ENCODE measurements at places on chromosomes 16 and 17.

GRCh38 chr17:73255671-73256181 is 6.0 kb downstream of the CPSF4L start:
- DNase-seq, result peak; percentile 76

- no peak for DNase-seq
Measured at GRCh38 chr17:76870377-76870714, 2.1 kb downstream of the MGAT5B start.

DNA sequence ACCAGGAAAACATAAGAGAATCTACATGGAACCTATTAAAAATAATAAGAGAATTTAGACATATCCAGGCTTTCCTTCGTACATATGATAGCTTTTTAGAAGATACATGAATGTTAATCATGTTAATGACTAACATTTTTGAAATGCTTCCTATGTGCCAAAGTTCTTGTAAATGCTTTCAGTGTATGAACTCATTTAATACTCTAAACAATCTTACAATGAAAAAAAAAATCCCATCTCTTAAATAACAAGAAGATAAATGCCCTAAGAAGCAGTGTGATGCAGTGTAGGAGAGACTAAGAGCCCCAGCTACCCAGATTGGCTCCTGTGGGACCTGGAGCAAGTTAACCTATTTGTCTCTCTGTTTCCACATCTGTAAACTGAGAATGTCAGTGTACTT is 220.4 kb upstream of the MYOCD start:
- no peak for DNase-seq

DNA sequence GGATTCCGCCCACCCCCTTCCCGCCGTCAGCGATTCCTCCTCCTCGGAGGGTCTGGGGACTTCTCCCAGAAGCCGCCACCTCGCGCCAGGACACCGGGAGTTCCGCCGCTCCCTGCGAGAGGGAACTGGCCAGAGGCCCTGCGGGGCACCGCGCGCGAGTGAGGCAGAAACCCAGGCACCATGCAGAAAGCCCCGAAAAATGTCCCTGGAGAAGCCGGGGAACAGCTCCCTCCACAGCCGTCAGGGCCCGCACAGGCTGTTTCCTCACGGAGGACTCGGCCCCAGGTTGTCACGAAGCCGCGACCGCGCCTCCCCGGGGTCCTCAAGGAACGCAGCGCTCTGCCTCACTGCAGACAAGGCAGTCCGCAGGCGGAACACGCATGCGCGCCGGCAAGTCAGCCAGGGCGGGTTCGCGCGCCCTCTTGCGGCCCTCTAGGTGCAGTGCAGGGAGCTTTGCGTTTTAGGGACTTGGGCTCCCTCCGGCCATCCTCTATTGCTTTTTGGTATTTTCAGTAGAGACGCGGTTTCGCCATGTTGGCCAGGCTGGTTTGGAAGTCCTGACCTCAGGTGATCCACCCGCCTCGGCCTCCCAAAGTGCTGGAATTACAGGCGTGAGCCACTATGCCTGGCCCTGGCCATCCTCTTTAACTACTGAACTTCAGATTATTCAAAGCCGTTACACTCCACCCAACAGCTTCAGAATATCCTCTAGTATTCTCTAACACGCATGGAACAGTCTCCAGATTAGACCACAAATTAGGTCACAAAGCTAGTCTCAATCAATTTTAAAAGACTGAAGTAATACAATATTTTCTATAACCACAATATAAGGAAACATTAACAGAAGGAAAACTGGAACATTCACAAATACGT is 20.3 kb upstream of the ZNF287 start:
- peak; percentile 96 for DNase-seq

DNA sequence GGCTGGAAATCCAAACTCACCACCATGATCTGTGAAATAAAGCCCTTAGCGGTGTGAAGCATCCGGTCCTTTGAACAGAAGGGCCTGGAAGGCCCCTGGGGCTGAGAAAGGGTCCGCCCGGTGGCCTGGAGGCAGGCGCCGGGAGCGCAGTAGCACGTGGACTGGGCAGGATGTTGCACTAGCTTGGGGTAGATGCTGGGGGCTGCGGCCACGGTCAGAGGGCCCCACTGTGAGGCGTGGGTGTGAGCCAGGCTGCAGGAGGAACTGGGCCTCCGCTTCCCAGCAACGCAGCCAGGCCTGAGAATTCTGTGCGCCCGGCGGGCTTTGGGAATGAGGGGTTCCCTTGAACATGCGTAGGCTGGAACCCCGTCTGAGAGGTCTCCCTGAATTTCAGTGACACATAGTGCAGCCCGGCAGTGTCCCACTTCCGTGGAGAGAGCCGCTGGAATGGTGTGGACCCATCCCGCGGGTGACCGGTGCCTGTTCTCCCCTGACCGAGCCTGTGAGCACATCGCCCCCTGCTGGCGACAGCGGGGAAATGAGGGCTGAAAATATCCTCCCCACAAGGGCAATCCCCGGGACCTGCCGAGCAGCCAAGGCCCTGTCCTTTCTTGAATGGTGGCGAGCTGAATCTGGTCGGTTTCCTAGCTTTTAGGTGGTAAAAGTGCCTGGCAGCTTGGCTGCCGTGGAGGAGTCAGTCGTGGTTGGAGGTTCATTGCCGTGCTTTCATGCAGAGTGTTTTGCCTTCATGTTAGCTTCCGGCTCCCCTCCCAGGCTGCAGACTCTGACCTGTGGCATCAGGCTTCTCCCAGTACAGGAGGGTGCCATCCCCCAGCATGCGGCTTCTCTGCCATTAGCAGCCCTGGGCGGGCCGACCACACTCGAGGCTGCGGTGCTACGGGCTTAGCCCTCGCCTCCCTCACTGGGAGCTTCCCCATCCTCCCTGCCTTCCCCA is 43.8 kb downstream of the DNAJA2 start:
- DNase-seq, result peak; percentile 76

- DNase-seq, result no peak
Measured at GRCh38 chr16:55171241-55171640, 152.8 kb upstream of the IRX6 start.

DNA sequence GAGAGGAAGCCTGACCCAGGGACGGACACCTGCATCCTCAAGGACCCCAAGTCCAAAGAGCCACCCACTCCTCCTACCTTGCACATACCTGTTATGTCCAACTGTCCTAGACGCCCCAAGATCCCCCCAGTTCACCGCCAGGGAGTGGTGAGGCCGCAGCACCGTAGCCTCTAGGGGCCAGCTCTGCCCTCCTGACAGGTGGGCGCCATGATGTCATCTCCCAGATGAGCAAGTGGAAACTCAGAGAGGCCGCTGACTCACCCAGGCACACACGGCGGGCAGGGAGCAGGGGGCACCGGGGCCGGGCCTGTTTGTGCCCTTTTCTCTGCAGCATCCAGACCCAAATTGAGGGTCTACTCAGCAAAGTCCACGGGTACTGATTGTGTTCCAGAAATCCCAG is 4.8 kb upstream of the ZNF469 start:
- no peak for DNase-seq

GRCh38 chr16:82061861-82062525 is 26.9 kb downstream of the HSD17B2 start:
- no peak for DNase-seq

DNA sequence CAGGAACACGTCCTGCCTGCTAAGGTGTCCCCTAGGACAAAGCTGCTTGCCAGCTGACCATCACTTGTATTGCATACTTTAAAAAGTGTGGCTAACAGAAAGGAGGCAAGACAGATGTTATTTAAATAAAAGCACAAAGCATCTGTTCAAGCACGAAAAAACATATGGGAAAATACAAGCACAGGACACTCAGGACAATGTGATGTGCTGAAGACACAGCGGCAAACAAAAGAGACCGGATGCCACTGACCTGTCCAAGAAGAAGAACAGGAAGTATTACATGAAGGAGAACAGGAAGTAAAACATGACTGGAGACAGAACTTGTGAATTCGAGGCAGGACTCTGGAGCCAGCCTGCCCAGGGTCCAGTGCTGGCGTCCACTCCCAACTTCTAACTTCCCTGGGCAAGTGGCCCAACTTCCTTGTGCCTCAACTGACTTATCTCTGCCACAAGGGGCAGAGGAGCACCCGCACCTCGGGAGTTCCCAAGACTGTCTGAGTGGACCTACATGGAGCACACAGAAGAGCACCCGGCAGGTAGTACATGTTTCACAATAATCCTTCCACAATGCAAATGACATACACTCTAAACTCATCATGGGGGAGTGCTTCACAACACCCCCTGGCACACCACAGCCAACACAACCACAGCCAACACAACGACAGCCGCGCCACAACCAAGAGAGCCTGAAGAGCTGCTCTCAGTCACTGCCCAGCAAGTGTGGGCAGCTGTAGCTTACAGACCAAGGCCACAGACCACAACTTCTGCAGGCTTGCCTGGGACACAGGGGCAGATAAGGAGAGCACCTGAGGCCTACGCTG is 36.6 kb downstream of the ANKRD11 start:
- no peak for DNase-seq

- DNase-seq, result no peak
Measured at GRCh38 chr16:87201052-87201451, 116.1 kb downstream of the C16orf95 start.

- no peak for DNase-seq
Measured at GRCh38 chr17:49891694-49892389, 44.0 kb upstream of the TAC4 start.

DNA sequence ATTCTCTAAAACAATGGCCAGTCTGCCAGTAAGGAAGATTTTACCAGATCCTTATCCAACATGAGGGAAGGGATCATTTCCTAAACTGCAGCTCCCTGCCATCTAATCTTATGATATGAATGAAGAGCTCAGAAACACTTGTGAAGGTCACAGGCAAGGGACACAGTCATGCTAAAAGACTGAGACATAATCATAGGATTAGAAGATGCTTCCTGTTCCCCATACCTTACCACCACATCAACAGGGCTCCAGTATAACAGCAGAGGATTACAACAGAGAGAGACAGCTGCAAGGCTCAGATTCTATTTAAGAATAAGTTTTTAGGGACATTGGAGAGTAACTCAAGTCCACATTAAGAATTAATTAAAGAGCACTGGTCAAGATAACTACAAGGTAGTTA is 93.3 kb downstream of the BRIP1 start:
- DNase-seq, result no peak

DNA sequence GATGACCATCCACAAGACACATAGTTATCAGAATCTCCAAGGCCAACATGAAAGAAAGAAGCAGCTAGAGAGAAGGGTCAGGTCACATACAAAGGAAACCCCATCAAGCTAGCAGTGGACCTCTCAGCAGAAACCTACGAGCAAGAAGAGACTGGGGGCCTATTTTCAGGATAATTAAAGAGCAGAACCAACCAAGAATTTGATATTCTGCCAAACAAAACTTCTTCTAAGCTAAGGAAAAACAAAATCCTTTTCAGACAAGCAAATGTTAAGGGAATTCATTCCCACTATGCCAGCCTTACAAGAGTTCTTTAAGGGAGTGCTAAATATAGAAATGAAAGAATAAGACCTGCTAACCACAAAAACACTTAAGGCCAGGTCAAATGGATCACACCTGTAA is 47.8 kb downstream of the ITFG1 start:
- DNase-seq, result no peak

- no peak for DNase-seq
Measured at GRCh38 chr16:53341792-53342191, 92.5 kb upstream of the RBL2 start.
